Activated T-cell treated with anti-CD3 and anti-CD28 coated beads, Interleukin-2, amount 50 U/mL, for 48 hours (primary cell): ENCODE measurements at places on chromosomes 12 and 14.

DNA sequence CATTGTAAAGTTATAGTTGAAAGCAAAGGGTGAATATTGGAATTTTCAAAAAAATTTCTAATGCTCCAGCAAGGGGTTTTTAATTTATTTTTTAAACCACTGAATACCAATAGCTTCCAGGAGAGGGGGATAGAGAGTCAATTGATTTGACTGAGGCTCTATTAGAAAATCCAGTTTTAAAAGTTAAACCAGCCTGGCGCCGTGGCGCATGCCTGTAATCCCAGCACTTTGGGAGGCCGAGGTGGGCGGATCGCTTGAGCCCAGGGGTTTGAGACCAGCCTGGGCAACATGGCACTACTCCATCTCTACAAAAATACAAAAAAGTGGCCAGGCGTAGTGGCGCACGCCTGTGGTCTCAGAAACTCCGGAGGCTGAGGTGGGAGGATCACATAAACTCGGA lies 150.1 kb downstream of the SLC38A4 start:
- no peak for DNase-seq

GRCh38 chr12:99649551-99649950 lies 2.0 kb downstream of the GARIN6 start:
- no peak for DNase-seq

DNA sequence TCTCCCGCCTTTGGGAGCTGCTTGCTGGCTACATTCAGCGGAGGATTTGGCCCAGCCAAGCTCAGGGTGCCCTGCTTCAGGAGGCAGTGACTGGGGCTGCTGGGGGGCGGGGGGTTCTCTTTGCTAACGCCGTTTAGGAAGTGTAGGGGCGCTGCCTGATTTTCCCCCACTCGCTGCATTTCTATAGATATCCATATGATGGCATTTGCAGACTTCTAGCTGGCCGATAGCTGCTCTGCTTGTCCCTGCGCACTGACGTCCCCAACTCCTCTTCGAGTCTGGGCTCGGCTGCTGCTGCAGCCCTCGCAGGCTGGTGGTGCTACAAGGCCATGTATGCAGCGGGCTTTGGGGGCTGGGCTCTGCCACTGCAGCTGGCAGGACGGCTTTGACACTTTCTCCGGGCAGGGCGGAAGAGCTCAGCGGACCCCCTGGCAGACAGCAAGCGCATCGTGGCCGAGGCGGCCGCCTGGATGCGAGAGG lies 3.1 kb downstream of the LRFN5 start:
- DNase-seq = no peak

DNA sequence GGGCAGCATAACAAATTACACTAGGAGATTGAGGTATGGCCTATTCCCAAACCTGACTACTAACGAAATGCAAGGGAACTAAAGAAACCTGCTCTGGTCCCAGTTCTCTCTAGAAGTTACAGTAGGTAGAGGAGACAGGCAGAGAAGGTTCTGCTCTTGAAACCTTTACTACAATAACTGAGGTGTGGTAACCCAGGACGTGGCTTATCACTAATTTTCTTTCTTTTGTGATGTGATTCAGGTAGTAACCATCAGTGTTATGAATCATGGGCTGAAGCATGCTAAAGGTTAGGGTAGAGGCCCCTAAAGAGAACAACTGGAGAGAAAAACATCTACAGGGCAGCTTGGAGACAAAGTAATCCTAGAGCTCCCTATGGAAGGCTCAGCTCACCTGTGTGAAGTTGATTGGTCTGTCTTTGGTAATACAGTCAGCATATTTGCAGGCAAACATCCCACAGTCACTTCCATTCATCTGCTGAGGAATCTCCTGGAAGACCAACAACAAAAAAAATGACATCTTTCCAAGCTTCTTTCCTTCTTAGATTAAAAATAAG lies 41.8 kb upstream of the COL2A1 start:
- DNase-seq = no peak

DNA sequence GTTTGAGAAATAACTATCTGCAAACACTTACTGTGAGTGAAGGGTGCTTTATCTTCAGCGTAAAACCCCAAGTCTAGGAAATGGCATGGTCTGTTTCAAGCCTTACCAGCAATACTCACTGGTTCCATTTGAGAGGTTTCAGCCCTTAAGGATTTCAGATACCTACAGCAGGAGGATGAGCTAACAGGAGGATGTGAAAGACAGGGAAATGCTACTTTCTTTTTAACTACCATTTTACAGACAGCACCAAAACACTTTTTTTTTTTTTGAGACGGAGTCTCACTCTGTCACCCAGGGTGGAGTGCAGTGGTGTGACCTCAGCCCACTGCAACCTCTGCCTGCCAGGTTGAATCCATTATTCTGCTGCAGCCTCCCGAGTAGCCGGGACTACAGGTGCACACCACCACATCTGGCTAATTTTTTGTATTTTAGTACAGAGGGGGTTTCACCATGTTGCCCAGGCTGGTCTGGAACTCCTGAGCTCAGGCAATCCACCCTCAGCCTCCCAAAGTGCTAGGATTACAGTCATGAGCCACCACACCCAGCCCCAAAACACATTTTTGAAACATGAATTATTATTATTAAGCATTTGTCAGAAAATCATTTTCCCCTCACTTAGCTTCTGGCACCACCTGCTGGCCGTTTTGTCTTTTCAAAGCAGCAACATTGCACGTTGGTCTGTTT lies 4.6 kb downstream of the MTRFR start:
- DNase-seq = peak; percentile 83

- no peak for DNase-seq
These were observed 187.2 kb upstream of the RGS6 start for GRCh38 chr14:71745072-71745471.

DNA sequence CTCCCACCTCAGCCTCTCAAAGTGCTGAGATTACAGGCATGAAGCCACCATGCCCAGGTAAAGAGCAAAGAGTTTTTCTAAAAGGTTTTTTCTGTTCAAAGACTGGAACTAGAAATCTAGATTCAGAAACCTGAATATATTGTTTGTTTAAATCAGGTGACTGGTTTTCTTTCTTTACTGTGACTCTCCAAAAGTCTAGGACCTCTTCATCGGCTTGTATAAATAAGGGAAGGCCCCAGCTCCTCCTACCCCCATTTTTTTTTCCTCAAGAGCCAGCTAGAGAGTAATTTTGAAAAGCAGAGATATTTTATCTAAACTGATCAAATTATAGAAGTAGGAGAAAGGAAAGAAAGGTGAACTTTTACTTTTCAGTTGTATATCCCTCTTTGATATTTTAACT lies 48.0 kb downstream of the TMEM116 start:
- no peak for DNase-seq

GRCh38 chr12:77442633-77443032 lies 377.3 kb upstream of the E2F7 start:
- no peak for DNase-seq

- DNase-seq = peak; percentile 38
These were observed 53.6 kb downstream of the EIF2S3B start for GRCh38 chr12:10559244-10559643.

GRCh38 chr14:91129261-91129660 lies 15.4 kb downstream of the DGLUCY start:
- DNase-seq = no peak

DNA sequence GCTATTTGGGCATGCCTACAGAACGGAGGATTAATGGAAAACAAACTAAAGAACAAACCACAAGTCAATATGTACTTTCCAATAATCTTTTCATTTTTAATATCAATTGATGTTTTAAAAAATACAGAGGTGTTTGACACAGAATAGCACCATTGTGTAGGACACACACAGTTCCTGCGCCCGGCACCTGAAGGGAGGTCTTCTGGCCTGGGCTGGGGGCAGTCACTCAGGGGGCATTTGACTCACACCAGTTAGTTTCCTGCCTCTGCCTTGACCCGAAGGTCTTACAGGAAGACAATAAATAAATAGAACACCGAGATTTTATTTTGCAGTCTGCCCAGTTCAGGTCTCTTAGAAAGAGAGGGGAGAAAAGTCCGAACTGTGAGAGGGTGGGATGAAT lies 9.5 kb downstream of the TMEM106C start:
- no peak for DNase-seq

GRCh38 chr14:48703728-48704467 lies 882.3 kb downstream of the RPS29 start:
- DNase-seq = no peak

GRCh38 chr12:14961466-14962152 lies at the start of gene ARHGDIB:
Gene ARHGDIB, minus strand, starts transcription at chr12:14961601. Its CDS starts 10,889 bp downstream, at chr12:14950712.
- peak; percentile 75 for DNase-seq

GRCh38 chr14:24504425-24504950 lies 3.6 kb downstream of the CMA1 start:
- no peak for DNase-seq

DNA sequence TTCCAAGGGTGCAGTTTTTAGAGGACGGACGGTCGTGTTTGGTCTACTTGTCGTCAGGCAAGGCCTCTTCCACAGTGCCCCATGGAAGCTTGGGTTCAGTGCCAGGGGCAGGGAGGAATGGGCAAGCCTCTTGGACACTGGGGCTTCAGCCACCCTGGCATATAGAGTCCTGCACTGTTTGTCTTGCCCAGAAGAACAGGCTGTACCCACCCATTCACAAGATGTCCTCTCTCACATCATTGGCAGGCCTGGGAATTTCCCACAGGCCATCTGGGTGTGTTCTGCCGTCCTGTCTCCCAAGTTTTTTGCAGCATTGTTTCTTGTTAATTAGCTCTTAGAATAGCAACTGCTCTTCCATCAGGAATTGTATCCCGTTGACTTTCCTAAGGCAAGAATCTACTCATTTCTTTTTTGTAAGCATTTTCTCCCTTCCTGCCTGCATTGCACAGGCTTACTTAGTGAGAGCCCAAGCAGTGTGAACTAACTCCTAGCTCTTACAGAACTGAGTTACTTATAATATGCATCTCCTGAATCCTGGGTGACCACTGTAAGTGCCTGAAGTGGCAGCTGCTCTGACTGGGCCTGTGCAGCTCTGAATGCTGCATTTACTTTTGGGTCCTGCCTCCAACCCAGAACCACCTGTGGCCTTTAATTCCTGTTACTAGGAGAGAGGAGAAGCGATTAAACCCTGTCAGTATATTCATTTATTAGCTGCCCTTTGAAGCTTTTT lies 149.4 kb upstream of the HIF1A start:
- no peak for DNase-seq

DNA sequence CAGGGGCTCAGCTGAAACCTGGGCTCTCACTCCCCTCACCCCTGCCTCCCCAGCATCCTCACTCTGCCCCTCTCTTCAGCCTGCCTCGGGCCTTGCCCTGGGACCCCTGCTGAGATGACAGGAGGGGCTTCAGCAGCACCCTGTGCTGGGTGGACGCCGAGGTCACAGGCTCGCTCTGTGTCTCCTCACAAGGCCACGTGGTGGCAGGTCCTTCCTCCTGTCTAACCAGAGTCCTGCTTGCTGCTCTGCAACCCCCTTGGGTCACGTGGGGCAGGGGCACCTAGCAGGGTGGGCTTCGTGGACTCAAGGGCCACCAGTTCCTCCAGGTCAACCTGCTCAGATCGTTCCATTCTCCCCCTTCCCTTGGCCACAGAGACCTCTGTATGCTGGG lies 90.4 kb downstream of the TMEM121 start:
- no peak for DNase-seq

- no peak for DNase-seq
These were observed 154.1 kb upstream of the FUT8 start for GRCh38 chr14:65258391-65258790.
